Lung (tissue), 17 donors: ENCODE measurements at places on chromosomes 2 and 18. TPM values are rescaled to one million over a fixed set of nuclear protein-coding genes. Genes with fewer than 3 reads are reported as not detected.

- no peak for DNase-seq
Observed at GRCh38 chr2:16208921-16209320, 268.6 kb downstream of the MYCN start.

DNA sequence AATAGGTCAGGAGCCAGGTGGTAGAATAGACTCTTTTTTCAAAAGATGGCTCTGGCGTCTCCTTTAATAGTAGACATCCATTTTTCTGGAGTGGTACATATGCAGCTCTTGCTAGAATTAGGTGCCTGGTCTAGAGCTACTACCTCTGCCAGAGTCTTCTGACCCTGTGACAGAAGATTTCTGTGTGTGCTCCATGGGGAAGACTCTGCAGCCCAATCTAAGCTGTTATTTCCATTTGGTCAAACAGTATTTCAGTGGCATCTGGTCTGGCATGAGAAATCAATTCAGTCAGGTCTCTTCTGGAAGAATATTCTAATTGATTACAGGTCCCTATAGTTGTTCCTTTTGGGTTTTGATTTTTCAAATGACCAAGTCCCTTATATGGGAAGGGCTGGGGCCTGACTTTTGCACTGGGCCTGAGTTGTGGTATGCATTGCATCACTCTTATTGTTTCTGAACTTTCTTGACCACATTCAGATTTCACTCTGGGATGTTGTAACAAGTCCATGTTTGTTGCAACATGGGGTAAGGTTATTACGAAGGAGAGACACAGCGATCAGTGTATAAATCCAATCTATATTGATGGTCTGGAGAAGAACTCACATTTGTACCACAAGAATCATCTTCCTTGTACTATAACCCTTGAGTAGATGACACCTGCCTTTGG, 12.1 kb downstream of the MXD1 start:
- DNase-seq, result no peak

Gene CBLN2
- not detected for polyA plus RNA-seq

- DNase-seq, result no peak
Observed at GRCh38 chr2:168607992-168608391, 151.9 kb downstream of the CERS6 start.

DNA sequence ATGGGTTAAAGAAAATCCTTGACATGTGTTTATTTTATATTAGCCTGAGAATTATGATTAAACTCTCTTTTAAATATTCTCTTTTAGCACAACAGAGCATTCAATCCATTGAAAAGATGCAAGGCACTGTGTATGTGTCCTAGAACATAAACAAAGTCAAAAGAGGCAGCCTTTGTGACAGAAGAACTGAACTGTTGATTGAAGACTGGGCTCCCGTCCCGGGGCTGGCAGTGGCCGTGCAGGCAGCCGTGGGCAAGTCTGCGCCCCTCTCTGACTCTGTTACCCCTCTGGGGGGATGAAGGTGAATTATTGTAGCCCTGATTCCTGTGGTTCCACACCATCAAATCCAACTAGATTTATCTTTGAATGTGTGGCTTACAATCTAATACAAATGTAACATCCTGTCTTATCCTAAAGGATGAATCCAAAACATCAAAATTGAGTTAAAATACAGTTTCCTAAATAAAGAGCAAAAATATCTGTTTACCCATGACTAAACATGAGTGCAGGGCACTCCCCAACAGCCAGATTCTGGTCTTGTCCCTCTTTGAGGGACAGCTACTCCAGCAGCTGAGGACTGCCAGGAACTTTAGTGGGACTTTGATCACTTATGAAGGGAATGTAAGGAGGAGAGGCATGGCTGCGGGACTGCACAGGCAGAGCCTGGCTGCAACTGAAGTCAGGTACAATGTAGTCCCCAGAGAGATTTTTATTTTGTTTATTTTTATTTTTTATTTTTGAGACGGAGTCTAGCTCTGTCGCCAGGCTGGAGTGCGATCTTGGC, 37.3 kb upstream of the SH3BP4 start:
- no peak for DNase-seq

GRCh38 chr2:219168526-219168925, 1.3 kb downstream of the SLC23A3 start:
- no peak for DNase-seq

DNA sequence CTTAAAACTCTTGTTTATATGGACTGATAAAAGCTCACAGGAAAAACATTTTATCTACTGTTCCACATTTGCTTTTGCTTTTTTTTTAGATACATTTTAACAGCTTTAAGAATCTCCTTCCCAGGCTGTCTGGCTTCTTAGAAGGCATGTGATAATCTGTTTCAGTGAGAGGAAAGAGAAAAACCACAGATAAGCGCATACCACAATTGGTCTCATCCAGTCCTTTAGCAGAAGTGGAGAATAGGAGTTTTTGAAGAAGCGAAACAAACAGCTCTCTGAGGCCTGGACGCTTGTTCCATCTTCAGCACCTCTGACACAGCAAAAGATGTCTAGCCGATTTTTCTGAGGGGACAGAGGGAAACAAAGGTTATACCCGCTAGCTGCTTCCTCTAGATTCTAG, 37.6 kb downstream of the RMC1 start:
- DNase-seq, result peak; percentile 9

DNA sequence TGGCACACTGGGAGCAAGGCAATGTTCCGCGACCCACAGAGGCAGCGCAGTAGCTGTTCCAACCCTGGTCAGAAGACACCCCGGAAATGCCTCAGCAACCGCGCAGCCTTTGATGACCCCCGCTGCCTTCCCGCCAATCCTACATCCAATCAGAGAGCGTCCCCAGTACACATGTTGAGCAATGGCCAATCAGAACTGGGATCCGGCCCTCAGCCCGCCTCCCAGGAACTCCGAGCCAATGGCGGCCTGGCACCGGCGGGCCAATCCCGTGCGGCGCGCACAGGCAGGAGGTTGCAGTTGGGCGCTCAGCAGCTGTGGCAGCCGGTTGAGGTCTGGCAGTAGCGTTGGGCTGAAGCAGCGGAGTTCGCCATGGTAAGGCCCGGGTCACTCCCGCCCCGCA, at the start of gene TUBA3D:
TSS of gene TUBA3D (plus strand) at position 289 of the 400 bp plus-strand sequence. CDS start at position 370, 81 bp downstream.
- no peak for DNase-seq

DNA sequence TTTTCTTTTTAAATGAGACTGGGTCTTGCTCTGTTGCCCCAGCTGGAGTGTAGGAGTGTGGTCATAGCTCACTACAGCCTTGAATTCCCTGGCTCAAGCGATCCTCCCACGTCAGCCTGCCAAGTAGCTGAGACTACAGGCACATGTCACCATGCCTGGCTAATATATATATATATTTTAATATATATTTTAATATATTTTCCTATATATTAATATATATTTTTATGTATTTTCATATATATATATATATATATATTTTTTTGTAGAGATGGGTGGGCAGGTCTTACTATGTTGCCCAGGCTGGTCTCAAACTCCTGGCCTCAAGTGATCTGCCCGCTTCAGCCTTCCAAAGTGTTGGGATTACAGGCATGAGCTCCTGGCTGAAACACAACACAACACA, 144.5 kb upstream of the GATA6 start:
- no peak for DNase-seq

DNA sequence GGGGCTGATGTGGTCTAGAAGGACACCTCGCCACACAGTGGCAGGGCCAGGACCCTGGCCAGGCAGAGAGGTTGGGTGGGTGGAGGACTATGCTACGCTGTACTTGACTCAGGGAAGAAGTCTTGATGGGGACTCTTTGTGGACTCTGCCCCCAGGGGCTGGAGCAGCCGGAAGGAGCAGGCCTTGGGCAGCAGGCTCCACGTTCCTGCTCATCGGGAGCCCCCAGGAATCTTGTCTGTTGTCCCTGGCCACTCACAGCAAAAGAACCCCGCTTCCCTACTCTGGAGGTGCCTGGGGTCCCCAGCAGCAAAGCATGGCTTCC, 79.0 kb downstream of the POLR1A start:
- DNase-seq, result no peak

DNA sequence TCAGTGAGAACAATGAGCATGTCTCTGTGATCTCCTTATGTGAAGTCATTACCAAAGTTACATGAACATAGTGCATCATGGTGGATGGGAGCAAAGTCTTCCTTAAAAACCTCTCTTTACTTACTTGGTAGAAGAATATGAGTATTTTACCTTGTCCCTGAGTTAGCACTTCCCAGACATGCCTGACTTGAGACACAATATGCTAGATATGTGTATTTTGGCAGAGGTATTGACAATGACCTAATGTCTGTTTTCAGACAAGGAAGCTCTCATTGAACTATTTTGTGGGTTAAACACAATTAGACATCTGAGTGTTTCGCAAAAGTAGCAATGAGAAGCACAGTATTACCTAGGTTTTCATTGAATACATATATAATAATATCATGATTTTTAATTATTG, 99.1 kb upstream of the MC4R start:
- DNase-seq, result no peak

- DNase-seq, result no peak
Observed at GRCh38 chr18:75083131-75083530, 125.8 kb downstream of the PTGR3 start.

Gene KIF1A
- polyA plus RNA-seq, result 0.14 TPM

Gene CD28
- polyA plus RNA-seq, result 0.84 TPM

Gene SLC5A7
- polyA plus RNA-seq, result 0.06 TPM

Gene COL4A3
- polyA plus RNA-seq, result 3.5 TPM

- DNase-seq, result peak; percentile 11
Observed at GRCh38 chr2:72173640-72174321, 26.1 kb upstream of the CYP26B1 start.

Gene G6PC2
- polyA plus RNA-seq, result 0.08 TPM

DNA sequence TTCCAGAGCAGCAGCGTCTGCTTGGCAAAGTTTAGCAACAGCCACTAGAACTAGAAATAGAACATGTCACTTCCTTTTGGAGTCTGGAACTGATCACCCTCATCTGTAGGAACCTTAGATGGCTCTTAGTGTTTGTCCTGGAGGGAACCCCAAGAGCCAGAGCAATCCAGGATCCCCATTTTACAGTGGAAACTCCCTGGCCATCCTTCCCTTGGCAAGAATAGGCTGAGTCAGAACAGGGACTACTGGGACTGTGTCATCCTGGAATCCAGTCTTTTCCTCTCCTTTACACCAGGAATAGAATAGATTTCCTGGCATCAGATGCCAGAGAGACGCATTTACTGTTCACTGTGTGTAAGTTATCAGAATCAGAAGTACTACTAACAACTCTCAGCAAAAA, 33.2 kb upstream of the GRHL1 start:
- DNase-seq, result no peak

- peak; percentile 78 for DNase-seq
Observed at GRCh38 chr2:18378020-18378653, 182.3 kb downstream of the RDH14 start.

DNA sequence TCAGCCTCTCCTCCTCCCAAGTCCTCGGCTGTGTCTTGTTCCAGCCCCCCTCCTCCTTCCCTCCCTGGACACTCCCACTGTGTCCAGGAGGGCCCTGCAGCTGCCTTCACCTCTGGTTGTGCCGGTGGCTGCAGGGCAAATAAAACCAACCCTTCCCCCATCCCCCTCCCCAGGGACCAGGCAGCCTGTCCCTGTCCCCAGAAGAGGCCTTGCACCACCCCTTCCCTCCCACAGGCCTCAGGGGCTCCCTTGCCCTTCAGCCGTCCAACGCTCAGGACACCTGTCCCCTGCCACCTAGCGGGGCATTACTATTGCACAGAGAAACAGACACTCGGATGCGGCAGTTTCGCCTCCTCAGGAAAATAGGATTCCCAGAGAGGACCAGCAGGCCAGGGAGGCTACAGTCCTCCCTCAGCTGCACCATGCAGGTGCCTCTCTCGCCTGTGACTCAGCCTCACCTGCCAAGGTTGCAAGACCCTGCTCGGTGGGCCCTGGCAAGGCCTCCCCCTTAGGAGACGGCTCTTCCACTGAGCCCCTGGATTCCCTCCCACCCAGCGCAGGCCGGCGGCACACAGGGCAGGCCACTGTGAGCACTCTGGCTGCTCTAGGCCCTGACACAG, 5.5 kb upstream of the GPC1 start:
- DNase-seq, result no peak

Gene FAM237A
- polyA plus RNA-seq, result not detected

DNA sequence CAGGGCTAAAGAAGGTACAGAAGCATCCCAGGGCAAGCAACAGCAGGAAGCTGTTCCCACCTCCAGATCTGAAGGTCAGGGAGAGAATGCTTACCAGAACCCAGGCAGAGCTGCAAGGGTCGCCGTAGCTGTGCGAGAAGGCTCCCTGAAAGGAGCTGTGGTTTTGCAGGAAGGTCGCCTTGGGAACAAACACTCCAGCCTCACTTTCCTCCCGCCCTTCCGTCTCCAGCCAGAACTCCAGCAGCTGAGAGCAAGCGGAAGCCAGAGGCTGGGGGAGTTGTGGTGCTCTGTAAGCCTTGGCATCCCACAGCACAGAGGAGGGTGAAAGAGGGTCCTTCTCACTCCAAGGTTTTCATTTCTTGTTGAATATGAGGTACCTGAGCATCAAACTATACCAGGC, 18.3 kb upstream of the ICOS start:
- DNase-seq, result peak; percentile 71

Gene LNPK
- 4.7 TPM for polyA plus RNA-seq

DNA sequence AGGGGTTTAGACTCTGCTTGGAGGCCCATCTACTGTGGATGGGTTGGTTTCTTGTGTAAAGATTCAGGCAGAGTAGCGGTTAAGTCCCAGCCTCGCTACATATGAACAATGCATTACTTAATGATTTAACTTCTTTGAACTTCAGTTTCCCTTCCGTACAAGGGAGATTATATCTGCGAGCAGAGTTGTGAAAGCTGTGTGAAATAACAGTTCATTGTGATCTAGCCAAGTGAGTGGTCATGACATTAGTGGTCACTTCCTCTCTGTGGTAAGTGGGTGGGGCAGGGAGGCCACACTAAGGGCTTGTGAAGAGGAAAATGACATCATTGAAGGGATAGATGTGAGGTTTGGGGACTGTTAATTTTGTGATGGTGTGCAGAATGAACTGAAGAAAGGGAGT, 14.1 kb upstream of the MEX3C start:
- DNase-seq, result peak; percentile 32

Gene NOSTRIN
- polyA plus RNA-seq, result 38.1 TPM
